ENCODE measurements at places on chromosomes 11 and 22.
A peak's percentile ranks its signal among the peaks of the same experiment; 100 is the strongest.

DNA sequence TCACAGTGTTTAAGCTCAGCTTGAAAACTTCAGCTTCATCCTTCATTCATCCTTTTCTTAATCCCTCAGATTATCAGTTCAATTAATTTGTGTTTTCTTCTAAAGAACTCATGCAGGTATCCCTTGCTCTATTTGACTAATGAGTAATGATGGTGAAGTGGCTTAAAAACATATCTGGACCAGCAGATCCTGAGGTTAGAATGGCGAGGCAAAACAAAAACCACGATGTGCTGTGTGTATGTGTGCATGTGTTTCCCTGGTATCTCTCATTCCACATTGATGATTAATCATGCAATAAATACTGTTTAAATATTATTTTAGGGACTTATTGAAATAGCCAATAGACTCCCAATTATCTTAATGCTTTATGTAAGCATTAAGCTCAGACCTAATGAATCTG lies 437.0 kb downstream of the DYNC2H1 start:
- DNase-seq: no peak

GRCh38 chr11:6353367-6353987 lies 33.2 kb upstream of the CAVIN3 start:
- DNase-seq: peak; percentile 17

- DNase-seq: no peak
These were observed 40.7 kb downstream of the MRE11 start for GRCh38 chr11:94452988-94453387.

DNA sequence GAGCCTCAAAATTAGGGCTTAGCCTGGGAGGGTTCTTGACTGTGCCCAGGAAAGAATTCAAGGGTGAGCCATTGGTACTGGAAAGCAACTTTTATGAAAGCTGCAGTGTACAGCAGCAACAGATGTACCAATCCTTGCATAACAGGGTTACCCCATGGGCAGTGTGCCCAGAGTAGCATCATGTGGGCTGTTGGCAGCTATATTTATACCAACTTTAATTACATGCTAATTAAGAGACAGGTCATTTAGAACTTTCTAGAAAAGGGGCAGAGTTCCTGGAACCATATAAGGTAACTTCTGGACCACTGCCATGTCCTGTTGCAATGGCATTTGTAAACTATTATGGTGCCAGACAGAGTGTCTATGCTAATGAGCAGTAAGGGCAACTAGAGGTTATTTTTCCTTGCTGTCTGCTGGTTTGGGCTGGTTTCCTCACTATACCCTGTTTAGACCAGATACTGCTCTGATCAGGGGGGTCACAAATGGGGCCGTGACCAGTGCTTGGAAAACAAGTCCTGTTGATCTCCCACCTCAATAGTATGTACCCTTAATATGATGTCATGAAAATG lies 1120.5 kb upstream of the RAG2 start:
- DNase-seq: no peak

- DNase-seq: no peak
These were observed 60.3 kb upstream of the PRODH start for GRCh38 chr22:18996376-18996900.

DNA sequence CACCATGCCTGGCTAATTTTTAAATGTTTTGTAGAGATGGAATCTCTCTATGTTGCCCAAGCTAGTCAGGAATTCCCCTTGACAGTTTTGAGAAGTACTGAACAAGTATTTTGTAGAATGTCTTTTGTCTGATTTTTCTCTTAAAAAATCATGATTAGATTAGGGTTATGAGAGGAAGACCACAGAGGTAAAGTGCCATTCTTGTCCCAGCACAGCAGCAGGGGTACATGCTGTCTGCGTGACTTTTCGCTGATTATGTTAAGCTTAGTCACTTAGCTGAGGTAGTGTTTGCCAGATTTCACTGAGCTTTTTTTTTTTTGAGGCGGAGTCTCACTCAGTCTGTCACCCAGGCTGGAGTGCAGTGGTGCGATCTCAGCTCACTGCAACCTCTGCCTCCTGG lies 13.6 kb upstream of the NUP160 start:
- no peak for DNase-seq

DNA sequence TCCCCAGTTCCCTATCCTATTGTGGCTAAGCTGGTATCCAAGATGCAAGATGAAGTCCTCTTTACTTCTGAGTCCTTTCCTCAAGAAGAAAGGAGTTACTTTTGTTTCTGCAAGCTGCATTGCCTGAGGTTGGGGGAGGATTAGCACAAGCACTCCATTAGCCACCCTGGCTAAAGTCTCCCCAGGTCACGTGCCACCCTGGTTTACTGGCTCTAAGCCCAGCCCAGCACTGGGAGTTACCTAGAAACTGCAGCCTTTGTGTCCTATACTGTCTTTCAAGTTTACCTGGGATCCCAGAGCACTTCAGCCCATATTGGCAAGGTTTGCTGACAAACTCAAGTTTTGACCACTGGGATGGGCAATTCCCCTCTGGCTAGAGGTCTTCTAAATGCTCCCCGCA lies 78.4 kb upstream of the DBX1 start:
- no peak for DNase-seq

Data from stimulated activated CD4-positive, alpha-beta T cell treated with anti-CD3 and anti-CD28 coated beads, Interleukin-15, amount 100 ng/mL, for 1 hour (primary cell).